ENCODE measurements at places on chromosomes 4 and X.

DNA sequence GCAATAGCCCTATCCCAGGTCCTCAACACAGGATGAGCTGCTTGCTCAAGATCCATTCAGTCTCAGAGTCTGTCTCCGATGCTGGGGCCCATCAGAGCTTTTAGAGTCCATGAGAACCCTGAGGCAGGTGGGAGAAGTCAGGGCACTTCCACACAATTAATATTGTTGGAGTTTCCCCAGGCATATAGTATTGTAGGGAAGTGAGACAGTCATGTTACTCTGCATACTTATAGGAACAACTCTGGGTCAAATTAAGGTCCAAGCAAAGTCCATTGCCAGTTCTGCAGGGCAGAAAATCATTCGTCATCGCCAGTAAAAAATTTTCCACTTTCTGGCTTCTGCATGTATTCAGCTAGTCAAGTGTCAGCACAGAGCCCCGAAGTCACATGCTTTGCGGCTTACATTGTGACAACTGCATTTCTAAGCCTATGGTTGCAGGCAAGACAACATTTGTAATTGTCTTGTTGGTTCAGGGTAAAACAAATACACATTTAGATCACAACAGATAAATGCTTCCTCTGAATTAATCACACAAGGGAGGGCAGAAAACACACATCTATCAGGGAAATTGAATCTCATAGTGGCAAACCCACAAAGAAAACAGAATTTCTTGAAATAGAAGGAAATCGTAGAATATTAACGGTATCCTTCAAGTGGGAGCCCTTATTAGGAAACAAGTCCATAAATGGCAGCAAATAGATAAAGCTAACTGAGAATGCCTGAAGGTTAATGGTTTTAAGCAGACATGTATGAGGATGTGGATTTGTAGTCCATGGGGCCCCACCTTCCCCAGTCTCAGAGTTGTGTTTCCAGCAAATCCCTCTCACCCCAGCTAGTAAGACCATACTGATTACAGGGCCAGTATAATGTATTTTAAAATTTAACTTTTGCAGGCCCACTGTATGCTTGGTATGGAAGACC, 412.1 kb upstream of the RASGEF1B start:
- no peak for DNase-seq

DNA sequence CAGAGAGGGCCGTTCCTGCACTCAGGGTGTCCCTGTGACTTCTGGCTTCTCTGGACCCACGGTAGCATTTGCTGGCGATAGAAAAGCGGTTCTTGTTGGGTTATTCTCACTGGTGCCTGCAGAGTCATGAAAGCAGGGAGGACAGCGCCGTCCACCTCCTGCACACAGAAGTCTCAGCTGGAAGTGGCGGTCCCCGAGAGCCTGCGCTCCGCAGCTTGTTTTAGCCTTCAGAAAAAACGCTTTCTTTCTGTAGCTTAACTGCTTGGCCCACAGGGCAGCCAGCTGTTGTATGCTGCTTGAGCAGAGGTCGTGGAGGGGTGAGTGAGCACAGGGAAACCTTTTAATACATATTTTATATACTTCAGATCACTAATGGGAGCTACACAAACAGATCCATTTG, 400.7 kb upstream of the FAT1 start:
- no peak for DNase-seq

- no peak for DNase-seq
These were observed 73.5 kb downstream of the HS3ST1 start for GRCh38 chr4:11355226-11355625.

DNA sequence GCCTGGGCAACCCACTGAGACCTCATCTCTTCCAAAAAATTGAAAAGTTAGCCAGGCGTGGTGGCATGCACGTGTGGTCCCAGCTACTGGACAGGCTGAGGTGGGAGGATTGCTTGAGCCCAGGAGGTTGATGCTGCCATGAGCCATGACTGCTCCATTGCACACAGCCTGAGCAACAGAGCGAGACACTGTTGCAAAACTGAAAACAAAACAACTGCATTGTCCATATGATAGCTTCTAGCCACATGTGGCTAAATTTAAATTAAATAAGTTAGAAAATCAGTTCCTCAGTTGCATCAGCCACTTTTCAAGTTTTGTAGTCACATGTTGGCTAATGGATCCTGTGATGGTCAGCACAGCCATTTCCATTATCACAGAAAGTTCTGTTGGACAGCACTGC, 67.9 kb downstream of the GAB1 start:
- no peak for DNase-seq

GRCh38 chr4:18241727-18242126, 220.2 kb upstream of the LCORL start:
- DNase-seq = no peak

DNA sequence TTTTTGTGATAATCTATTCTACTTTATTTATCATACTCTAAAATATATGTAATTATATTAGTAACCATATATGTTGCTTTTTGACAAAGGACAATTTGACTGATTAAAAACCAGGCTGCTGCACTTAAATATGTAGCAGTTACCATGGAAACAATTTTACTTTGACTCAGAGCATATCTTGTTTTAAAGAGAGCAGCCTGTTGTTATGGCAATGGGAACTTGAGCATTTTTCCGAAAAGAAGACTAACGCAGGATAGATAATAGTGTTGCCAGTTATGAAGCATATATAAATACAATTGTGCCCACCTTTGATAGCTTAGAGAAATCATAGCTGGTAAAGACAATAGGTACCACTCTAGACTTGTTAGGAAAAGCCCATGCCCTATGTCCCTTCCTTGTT, 283.0 kb downstream of the GASK1B start:
- DNase-seq = no peak

DNA sequence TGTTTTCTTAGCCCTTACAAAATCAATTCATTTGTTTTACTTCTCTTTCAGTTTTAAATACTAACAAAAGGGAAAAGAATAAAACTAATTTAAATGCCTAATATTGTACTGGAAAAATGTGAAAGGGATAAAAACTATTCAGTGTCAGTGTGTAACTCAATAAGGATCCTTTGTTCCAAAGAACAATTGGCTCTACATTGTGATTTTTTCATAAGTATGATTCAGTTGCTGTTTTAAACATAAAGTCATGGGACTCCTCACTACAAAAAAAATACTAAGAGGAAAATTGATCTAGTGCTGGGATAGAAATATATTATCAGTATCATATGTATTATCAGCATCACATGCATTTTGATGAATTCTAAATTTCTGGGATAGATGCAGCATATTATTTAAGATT, 199.4 kb upstream of the TRAM1L1 start:
- no peak for DNase-seq

- no peak for DNase-seq
These were observed 2.5 kb upstream of the TMEM154 start for GRCh38 chr4:152682143-152682941.

- no peak for DNase-seq
These were observed 28.8 kb downstream of the FAM199X start for GRCh38 chrX:104195013-104195412.

DNA sequence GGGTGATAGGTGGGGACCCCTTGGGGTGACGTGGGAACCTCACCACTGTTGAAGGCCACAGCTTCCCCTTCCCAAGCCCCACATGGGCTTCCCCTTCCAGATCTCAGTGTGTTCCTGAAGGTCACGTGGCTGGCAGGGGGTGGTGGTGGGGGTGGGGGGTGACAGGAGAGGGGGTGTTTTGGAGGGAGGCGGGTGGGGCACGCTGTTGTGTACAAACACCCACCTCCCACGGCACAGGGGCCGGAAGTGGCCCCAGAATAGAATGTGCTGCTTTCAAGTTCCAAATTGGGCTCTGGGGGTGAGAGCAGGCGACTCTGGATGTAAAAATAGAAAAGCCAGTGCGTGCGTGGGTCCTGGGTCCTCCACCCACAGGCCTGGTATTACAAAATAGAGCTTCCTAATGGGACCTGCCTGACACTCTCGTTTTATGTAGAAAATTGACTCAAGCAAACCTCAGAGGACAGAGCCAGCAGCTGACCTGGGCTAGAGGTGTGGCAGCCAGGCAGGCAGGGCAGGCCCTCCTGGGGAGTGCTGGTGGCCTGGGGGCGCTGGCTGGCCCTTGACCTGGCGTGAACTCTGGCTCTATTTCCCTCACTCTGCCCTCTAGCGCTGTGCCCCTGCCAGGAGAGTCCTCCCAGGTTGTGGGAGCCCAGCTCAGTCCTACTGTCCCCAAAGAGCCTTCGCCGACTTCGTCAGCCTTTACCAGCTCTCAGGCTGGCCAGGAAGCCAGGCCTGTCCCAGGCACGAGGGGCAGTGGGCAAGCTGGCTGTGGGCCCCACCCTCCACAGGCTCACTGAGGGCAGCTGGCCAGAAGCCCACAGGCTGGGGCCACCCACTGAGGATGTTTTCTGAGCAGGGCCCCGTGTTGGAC, 5.4 kb upstream of the SH3BP2 start:
- DNase-seq = peak; percentile 61

- DNase-seq = no peak
These were observed 88.4 kb downstream of the PPP3CA start for GRCh38 chr4:101258883-101259282.

DNA sequence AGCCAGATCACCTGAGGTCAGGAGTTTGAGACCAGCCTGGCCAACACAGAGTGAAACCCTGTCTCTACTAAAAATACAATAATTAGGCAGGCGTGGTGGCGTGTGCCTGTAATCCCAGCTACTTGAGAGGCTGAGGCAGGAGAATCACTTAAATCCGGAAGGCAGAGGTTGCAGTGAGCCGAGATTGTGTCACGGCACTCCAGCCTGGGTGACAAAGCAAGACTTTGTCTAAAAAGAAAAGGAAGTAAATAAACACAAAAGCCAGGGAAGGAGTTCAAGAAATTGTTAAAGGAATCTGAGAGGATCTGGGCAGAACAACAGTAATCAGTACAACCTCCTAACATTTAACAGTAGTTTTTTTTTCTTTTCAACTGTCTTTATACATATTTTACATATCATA, 48.7 kb upstream of the ARHGEF6 start:
- no peak for DNase-seq

DNA sequence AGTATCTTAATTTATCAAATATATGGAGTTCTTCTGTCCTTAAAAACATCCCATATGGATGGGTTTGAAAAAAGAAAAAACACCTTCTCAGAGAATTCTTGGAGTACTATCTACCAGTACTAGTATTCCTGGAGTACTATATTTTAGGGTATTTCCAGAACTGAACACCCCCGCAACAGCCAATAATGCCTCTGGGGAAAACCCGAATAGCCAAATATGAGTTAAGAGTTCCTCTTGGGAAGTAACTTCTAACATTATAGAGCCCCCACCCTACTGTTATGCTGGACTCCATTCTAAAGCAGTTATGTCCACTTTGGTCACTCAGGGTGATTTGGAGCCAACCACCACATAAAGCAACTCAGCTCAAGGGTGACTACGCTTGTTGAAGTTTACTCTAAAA, 115.0 kb upstream of the RASGEF1B start:
- DNase-seq = no peak

- no peak for DNase-seq
These were observed 106.2 kb downstream of the CCNG2 start for GRCh38 chr4:77263247-77263646.

DNA sequence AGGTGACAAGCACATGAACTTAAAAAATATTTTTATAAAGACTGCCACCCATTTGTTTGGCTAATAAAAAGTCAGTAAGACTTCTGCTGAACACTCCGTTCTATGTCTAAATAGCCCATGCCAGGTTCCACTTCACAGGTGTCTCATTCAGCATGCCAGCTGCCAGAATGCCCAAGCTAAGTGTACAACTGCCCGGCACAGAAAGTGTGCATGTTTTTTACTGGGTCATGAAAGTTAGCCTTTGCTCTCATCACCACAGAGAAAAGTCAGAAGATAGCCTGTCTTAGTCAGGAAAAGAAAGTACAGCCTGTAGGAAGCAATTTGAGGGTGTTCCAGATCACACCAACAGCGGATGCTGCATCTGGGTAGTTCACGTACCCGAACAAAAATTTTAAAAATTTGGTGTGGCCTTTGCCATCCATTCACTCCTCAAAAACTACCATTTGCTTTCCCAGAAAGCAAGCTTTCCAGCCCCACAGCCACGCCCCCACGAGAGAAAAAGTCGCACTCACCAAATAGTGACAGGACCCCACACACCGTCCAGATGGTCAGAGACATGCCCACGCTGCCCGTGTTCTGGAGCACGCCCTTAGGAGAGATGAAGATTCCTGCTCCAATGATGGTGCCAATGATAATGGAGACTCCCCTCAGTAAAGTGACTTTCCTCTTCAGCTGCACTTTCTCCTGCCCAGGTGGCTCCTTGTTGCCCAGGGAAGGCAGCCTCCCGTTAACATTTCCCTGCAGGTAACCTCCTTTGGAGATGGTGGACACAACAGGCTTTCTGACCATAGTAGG, 671 bp downstream of the SLC7A11 start:
- peak; percentile 6 for DNase-seq

GRCh38 chrX:96764864-96765263, 80.2 kb downstream of the DIAPH2 start:
- no peak for DNase-seq

- DNase-seq = no peak
These were observed 5.8 kb downstream of the MAEA start for GRCh38 chr4:1295405-1296055.

- no peak for DNase-seq
These were observed 10.8 kb downstream of the TMEM187 start for GRCh38 chrX:153983321-153983801.

DNA sequence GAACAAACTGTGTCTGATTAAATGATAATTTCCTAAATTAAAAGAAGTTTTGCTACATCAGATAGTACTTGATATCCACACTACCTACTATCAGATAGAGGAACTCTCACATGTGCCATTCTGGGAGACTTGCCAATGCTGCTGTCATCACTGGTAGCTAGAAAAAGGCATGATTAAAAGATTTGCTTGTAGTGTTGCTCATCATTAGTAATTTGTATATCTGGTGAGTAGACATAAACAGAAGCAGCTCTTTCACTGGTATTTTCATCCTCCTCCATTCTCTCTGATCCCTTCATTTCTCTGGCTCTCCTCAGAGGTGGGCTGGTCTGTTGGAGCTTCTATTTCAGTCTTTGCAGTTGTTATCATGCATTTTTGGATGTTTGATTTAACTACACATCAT, 56.0 kb downstream of the SPRY1 start:
- peak; percentile 19 for DNase-seq

- no peak for DNase-seq
These were observed 50.7 kb upstream of the NLGN4X start for GRCh38 chrX:6279277-6279909.

- no peak for DNase-seq
These were observed 48.1 kb downstream of the FNIP2 start for GRCh38 chr4:158816955-158817354.

GRCh38 chrX:107924136-107924746, 57.9 kb downstream of the TEX13B start:
- DNase-seq = no peak

DNA sequence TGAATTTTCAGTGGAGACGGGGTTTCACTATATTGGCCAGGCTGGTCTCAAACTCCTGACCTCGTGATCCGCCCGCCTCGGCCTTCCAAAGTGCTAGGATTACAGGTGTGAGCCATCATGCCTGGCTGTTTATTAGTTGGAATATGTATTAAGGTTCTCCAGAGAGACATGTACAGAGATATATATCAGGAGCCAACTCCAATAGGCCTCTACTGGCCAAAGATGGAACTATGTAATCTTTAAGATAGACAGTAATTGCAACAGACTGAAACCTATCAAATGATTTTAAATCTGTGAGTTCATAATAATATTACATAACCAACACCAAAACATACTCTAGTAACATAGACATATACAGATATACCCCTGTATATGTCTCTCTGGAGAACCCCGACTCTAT, 5.8 kb upstream of the DMP1 start:
- no peak for DNase-seq

- DNase-seq = peak; percentile 57
These were observed at the start of gene TADA2B for GRCh38 chr4:7043284-7044136. TADA2B (plus strand) TSS chr4:7043372; CDS start chr4:7043580, 208 bp downstream.

Measured in activated naive CD8-positive, alpha-beta T cell treated with anti-CD3 and anti-CD28 coated beads for 36 hours (primary cell).